ENCODE measurements at places on chromosomes 1 and 21.

- DNase-seq: no peak
Measured at GRCh38 chr1:53521924-53522552, 62.8 kb downstream of the DMRTB1 start.

DNA sequence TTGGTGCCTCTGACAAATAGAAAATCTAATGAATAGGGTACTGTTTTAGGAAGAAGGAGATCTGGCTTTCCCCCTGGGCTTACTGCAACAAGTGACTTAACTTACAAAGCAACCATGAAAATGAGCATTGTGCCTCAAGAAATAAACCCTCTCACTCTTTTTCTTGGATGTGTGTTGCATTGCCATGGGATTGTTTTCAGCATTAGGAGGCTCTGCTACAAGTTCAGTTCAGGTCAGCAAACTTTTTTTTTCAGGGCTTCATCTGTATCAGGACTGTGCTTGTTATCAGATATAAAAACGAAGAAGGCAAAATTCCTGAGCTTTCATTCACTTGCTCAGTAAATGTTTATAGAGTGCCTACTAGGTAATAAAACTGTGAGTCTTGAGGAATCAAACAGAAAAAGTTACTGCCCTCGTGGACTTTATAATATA, 37.8 kb upstream of the DOCK7 start:
- no peak for DNase-seq

GRCh38 chr1:77287535-77287934, 5.7 kb downstream of the AK5 start:
- no peak for DNase-seq

GRCh38 chr1:1669468-1670440, 10.9 kb upstream of the CDK11B start:
- no peak for DNase-seq

GRCh38 chr21:21101911-21102310, 103.7 kb downstream of the NCAM2 start:
- peak; percentile 14 for DNase-seq

GRCh38 chr1:204989266-204990058, 53.5 kb upstream of the CNTN2 start:
- peak; percentile 95 for DNase-seq

DNA sequence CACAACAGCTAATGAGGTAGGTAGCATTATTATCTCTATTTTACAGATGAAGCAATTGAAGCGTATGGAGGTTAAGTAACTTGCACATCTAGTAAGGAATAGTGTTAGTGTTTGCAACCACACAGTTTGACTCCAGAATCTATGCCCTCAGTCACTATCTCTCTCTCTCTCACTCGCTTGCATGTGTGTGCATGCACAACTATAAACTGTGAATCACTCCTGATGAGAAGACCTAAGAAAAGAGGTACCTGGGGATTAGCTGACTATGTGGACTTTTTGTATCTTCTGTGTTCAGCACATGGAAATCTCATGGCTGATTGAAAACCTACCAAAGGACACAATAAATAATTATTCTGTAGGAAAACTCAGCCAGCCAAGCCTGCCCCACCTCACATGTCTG, 295.5 kb downstream of the BRINP2 start:
- DNase-seq: no peak

All from iPS-NIHi11 (cell line).